ENCODE measurements at places on chromosomes 16 and 17.

- no peak for DNase-seq
Observed at GRCh38 chr16:86455640-86456039, 54.7 kb upstream of the FOXF1 start.

DNA sequence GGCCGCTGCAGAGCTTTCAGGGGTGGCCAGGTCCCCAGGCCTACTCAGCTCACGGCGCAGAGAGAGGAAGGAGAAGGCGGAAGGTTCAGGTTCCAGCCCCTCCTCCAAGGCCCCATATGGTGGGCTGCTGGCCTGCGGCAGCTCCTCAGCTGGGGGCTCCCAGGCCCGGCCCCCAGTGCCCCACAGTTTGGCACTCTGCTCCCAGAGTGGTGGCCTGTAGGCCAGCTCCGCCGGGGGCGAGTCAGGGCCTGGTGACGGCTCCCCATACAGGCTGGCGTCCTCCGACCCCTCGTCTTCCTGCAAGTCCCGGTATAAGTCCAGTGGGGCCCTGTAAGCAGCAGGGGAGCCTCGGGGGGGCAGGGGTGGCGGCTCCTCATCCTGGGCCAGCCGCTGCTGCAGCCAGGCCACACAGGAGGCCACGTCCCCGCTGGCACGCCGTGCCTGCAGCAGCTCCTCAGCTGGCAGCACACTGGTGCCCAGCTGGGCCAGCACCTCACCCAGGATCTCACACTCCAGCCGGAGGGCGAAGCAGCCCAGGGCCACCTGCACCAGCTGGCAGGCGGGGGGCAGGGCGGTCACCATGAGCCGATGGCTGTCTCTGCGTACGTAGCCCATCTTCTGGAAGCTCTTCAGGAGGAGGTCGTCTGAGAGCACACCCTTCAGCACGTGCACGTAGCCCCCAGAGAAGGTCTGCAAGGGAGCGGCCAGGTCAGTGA is 3.7 kb downstream of the SPATA2L start:
- DNase-seq: no peak

DNA sequence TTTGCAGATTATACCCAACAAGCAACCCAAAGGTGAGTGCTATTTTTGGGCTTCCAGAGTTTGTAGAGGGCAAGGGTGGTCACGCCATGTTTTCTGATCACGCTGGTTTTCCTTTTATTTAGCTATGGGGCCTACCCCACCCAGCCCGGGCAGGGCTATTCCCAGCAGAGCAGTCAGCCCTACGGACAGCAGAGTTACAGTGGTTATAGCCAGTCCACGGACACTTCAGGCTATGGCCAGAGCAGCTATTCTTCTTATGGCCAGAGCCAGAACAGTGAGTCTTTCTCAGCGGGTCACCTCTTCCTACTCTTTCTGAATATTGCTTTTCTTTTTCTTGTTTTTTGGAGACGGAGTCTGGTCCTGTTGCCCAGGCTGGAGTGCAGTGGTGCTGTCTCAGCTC is 2.5 kb downstream of the FUS start:
- DNase-seq: no peak

DNA sequence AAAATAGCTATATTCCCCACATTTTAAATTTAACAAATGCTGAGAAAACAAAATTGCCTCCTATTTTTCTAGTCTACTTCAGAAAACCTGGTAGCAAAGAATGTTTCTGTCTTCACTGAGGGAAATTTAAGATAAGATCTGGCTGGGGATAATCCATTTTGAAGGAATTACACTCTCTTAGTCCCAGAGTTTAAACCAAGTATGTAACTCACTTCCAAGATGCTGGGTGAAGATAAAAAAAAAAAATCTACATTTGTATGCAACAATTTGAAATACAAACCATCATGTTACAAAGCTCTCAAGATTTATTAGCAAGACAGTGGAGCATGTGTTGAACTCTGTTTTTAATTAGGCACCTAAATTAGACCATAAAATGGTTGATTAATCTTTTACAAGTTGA is 5.7 kb downstream of the HS3ST3B1 start:
- DNase-seq: no peak

GRCh38 chr16:13127144-13127543 is 225.7 kb downstream of the SHISA9 start:
- DNase-seq: no peak

DNA sequence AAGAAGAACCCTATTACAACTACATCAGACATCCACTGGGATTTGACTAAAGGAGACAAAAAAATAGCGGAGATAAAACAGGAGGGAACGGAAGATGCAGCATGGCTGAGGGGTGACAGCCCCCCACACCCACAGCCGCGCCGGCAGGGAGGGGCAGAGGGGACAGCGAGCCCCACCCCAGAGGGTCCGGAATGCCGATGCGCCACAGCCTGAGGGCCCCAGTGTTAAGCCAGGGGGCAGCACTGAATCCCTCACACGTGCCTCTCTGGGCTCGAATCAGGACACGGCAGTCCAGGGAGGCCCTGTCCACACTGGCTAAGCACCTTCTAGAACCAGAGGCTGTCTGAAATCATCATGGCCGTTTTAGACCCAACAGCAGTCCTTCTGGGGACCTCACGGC is 18.8 kb downstream of the MAP1LC3B start:
- DNase-seq: peak; percentile 48

GRCh38 chr17:66981983-66982508 is 17.5 kb downstream of the CACNG4 start:
- DNase-seq: no peak

DNA sequence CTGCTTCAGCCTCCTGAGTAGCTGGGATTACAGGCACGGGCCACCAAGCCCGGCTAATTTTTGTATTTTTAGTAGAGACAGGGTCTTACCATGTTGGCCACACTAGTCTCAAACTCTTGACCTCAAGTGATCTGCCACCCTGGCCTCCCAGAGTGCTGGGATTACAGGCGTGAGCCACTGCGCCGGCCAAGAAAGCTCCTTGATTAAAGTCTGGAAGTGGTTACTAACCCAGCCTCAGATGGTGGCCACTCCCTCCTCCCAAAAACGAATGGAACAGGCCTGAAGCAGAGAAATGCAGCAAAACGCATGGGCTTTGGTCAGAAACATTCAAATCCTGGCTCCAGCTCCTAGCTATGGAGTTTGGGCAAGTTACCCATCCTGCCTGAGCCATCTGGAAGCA is 11.3 kb downstream of the FKBP10 start:
- no peak for DNase-seq

GRCh38 chr16:3121851-3122467 is 9.6 kb downstream of the ZNF205 start:
- DNase-seq: no peak

- no peak for DNase-seq
Observed at GRCh38 chr16:50161950-50162349, 8.8 kb downstream of the TENT4B start.

DNA sequence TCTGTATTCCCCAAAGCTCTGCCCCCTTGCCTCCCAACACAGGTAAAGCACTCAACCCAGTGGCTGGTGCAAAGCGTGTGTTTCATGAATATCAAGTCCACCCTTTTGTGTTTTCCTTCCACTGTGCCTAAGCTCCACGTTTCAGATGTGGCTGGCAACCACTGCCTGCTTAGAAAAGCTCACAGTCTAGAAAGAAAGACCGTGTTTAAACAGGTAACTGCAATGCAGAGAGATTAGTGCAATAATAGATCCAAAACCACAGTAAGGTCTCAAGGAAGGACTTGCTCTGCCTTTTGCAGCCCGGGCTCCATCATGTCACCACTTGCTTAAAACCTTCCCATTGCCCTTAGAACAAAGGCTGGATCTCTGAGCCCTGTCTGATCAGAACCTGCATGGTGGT is 240.2 kb upstream of the C16orf82 start:
- no peak for DNase-seq

- no peak for DNase-seq
Observed at GRCh38 chr16:85145734-85146531, 33.7 kb upstream of the CIBAR2 start.

DNA sequence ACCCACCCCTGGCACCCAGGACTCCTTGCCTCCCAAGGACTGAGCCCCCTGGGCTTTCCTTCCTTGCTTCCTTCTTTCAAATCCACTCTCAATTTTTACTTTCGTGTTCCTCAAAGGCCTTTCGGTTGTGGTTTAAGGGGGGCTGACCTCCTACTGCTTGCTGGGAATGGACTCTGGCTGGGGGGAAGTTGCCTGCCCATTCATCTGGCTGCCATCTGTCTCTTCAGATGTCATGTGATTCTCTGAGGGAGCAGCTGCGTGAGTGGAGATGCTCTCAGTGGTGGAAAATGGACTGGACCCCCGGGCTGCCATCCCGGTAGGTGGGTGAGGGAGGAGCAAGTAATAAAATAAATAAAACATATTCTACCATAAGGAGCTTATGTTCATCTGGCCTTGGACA is 93.8 kb upstream of the RPRML start:
- no peak for DNase-seq

DNA sequence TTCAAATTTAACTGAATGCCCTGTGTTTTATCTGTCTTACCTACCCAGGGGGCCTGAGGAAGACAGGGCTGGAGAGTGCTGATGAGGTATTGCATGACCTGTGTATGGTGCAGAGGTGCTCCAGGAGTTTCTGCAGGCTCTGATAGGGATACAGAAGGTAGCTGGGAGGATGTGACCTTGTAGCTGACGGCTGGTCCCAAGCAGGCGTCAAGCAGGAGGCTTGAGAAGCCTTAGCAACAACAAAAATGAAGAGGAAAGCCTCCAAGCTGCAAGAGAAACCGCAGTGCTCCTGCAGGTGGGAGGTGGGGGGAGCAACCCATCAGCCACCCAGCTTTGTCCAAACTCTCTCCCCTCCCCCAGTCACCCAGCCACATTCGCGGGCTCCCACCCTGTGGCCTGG is 40.4 kb downstream of the LAT start:
- DNase-seq: no peak

- no peak for DNase-seq
Observed at GRCh38 chr17:67753026-67753425, 35.3 kb downstream of the NOL11 start.

DNA sequence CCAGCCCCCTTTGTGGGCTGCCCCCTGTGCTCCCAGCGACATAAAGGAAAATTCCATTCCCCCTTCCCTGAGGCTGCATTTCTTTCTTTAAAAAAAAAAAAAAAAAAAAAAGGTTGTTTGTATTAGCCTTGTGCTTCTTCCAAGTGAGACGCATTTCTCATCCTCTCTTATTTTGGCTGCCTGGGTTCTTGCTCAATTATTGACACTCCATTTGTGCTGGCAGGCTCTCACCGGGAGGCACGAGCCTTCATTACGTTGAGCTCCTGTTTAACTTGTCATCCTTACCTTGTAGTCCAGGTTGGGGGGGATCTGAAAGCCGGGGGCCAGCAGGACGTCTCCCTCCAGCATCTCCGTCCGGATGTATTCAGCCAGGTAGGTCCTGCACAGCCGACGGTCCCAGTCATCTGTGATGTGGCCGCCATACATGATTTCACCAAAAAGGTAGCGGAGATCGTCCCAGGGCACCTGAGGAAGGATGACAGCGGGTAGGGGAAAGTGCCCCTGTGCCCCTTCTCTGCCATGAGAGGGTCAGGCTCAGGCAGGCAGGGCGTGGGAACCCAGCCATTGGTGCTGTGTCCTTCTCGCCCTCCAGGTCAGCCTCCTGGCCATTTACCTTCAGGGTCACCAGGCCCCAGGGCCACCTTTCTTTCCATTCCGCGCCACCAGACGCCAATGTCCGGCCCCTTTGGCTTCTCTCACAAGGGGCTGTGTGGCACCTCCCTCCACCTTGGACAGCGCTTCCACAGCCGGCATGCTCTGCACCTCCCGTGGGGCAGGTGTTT is 50.6 kb downstream of the PGS1 start:
- DNase-seq: no peak

DNA sequence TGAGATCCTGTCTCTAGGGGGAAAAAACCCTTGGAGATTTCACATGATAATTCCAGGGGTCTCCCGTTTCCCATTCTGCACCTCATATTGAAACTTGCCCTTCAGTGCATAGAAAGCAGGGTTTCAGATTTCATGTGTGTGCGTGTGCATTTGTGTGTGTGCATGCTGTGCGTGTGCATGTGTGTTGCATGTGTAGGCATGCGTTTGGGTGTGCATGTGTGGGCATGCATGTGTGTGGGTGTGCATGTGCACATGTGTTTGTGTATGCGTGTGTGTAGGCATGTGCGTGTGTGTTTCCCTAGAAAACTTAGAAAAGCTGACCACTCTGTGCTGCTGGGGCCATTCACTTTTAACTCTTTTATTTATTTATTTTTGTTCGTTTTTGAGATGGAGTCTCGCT is 40.0 kb downstream of the IL21R start:
- DNase-seq: no peak

DNA sequence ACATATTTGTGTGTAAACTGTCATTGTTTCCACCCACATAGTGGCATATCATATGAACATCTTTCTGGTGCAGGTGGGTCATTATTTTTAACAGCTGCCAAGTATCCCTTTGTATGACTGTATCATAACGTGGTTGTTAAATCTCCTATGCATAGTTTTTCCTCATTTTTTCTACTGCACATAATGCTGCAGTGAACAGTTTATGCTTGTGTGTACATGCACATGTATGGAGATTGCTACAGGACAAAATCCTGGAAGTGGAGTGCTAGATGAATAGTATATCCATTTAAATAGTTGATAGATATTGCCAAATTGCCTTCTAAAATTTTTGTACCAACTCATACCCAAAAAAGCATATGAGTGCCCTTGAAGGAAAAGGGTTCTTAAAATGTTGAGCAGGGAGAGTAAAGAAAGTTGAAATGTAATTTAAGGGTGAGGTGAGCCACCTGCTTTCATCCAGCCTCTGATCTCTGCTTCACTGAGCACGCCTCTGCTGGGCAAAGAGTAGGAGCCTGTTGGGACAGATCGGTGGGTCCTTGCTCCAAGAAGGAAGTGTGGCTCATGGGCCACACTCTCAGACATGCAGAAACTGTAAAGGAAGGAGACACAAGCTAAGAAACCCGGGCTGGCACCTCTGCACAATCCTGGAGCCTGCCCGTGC is 55.3 kb downstream of the HLF start:
- no peak for DNase-seq

GRCh38 chr16:49890876-49891275 is 35.0 kb upstream of the ZNF423 start:
- peak; percentile 79 for DNase-seq

- DNase-seq: no peak
Observed at GRCh38 chr16:28526201-28527099, 12.3 kb downstream of the NUPR1 start.

DNA sequence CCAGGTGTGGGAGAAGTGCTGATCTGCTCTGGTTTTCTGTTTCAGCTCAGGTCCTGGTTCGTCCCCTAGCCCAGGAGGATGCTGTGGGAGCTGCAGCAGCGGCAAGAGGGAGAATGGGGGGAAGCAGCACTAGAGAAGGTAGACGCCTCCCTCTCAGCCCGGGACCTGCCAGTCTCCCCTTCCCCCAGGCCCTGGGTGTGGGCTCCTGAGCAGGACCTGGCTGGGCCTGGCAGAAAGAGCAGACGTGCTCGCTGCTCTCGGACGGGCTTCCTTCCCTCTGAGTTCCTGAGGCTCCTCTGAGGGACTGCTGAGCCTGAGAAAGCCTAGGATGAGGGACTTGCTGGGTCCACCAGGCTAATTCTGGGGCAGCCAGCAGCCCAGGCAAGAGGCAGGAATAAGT is 3.1 kb downstream of the PRCD start:
- DNase-seq: no peak

GRCh38 chr17:18992454-18993130 is 12.0 kb downstream of the FAM83G start:
- no peak for DNase-seq
